ENCODE measurements at places on chromosomes 1 and 21.

DNA sequence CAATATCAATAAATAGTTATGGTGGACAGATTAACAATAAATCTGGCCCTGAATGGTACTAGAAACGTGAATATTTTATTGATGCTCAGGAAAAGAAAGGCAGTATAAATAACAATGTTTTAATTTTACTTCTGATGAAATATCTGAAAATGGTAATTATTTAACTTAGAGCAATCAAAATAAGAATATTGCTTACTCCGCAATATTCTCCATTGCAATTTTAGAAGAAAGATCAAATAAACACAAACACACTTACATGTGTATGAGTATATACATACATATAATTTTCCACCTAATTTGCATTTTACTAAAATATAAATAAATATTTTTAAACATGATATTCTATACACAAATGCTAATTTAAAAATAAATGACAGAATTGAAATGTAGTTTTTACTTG lies 1130.5 kb downstream of the NCAM2 start:
- DNase-seq = no peak

- DNase-seq = no peak
Measured at GRCh38 chr1:151478923-151479322, 19.6 kb upstream of the POGZ start.

- no peak for DNase-seq
Measured at GRCh38 chr1:202547215-202547614, 163.0 kb downstream of the SYT2 start.

DNA sequence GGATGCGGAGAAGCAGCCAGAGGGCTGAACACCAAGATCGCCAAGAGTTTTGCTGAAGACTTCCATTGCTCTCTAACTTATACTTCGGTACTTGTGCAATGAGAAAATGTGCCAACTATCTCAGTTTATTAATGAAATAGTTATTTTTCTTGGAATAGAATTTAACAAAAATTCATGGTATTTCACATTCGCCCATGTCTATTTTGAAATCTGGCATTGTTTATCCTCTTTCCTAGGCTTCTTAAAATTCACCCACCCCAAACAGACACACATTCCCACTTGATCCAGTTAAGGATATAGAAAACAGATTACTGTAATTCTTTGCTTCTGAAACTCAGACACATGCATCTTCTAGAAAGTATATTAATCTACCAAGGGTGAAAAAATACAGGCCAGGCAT lies 56.3 kb upstream of the ADAMTS5 start:
- DNase-seq = no peak

DNA sequence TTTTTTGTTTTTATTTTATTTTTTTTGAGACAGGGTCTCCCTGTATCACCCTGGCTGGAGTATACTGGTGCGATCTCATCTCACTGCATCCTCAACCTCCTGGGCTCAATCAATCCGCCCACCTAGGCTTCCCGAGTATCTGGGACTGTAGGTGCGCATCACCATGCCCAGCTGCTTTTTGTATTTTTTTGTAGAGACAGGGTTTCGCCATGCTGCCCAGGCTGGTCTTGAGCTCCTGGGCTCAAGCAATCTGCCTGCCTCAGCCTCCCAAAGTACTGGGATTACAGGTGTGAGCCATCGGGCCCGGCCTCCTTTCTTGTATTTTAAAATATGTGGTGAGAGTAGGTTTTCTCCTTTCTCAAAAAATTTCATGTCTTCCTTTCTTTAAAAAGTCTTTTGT lies 122.6 kb downstream of the XPR1 start:
- DNase-seq = no peak

DNA sequence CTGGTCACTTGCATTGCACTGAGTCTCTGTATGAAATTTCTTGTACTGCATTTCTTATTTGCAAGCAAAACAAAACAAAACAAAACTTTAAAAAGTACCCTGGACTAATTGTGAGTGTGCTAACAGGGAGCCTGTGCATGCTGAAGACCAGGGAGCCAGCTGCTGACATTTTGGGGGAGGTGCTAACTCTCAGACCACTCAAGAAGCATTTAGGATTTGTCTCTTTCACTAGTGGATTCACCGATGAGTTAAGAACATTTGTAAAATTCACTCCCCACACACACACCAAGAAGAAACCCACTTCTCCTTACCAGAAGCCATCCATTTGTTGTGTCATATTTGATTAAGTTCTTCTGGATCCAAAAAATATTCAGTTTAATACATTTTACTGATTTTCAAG lies 95.7 kb upstream of the C1orf105 start:
- no peak for DNase-seq

GRCh38 chr21:29115899-29116298 lies 14.5 kb upstream of the MAP3K7CL start:
- no peak for DNase-seq

All from DMS79 treated with DMSO at 0.1 percent for 48 hours (cell line).